LoVo (cell line): ENCODE measurements at places on chromosomes 4 and X.

DNA sequence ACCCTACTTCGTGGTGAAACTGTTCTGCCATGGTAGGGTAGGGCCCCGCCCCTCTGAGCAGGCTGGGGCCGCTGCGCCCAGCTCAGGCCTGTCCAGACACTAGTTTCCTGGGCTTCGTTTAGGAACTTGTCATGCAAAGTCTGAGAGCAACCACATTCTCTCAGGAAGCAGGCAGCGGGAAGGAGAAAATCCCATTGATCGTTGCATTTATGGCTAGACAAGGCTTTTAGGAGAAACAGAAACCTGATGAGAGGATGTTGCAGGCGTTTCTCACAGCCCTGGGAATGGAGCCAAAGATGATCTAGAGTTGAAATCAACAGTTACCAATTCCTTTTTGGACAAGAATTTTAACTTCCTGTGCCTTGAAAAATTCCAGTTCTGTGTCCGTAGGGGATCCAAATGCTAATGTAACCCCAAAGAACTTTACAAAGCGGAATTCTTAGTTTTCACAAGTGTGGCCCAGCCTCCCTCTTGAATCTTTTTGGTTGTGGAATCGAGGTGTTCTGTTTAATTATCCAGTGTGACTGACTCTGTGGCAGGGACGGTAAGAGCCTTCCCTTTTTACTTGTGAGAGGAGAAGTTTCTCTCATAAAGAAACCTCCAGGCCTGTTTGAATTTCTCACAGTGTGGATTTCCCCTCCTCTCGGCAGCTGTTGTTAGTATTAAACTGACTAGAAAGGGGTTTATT is 4.5 kb upstream of the CXCL9 start:
- no peak for DNase-seq

DNA sequence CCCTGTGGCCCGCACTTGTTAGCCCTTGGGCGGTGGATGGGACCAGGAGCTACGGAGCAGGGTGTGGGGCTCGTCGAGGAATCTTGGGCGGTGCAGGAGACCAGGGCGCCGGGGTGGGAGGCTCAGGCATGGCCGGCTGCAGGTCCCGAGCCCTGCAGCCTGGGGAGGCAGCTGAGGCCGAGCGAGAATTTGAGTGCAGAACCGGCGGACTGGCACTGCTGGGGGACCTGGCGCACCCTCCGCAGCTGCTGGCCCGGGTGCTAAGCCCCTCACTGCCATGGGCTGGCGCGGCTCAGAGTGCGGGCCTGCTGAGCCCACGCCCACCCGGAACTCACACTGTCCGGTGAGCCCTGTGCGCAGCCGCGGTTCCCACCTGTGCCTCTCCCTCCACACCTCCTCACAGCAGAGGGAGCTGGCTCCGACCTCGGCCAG is 73.6 kb upstream of the TLL1 start:
- no peak for DNase-seq

GRCh38 chr4:153479101-153479500 is 12.9 kb downstream of the TMEM131L start:
- no peak for DNase-seq

GRCh38 chrX:26146024-26146423 is 7.9 kb downstream of the MAGEB18 start:
- no peak for DNase-seq

- DNase-seq = no peak
These were observed 1485.3 kb upstream of the TENM3 start for GRCh38 chr4:180757927-180758326.

DNA sequence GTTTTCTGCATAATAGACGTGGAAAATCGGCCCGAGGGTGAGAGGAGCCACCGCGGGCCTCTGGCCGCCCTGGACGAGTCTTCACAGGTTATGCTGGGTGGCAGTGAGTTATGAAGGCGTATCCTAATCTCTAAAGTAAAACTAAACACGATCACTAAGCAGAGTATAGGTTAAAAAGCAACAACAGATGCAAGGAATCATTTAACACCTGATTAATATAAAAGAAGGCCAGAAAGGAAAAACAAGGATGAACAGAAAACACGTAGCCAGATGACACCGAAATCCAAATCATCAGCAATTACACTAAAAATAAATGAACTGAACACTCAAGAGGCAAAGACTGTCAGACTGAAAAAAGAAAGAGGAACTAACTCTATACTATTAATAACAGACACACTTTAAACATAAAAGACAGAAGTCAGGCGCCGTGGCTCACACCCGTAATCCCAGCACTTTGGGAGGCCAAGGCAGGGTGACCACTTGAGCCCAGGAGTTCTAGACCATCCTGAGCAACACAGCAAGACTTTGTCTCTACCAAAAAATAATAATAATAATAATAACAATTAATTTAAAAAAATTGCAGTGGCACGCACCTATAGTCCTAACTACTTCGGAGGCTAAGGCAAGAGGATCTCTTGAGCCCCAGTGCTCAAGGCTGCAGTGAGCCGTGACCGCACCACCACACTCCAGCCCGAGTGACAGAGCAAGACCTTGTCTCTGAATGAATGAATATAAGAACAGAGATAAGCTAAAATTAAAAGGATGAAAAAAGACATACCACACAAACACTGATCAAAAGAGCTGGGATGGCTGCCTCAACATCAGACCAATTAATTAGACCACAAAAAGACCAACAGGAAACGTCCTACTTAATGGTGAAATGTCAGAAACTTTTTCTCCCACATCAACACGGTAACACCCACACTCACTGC is 30.0 kb downstream of the CTBP1 start:
- DNase-seq = no peak

DNA sequence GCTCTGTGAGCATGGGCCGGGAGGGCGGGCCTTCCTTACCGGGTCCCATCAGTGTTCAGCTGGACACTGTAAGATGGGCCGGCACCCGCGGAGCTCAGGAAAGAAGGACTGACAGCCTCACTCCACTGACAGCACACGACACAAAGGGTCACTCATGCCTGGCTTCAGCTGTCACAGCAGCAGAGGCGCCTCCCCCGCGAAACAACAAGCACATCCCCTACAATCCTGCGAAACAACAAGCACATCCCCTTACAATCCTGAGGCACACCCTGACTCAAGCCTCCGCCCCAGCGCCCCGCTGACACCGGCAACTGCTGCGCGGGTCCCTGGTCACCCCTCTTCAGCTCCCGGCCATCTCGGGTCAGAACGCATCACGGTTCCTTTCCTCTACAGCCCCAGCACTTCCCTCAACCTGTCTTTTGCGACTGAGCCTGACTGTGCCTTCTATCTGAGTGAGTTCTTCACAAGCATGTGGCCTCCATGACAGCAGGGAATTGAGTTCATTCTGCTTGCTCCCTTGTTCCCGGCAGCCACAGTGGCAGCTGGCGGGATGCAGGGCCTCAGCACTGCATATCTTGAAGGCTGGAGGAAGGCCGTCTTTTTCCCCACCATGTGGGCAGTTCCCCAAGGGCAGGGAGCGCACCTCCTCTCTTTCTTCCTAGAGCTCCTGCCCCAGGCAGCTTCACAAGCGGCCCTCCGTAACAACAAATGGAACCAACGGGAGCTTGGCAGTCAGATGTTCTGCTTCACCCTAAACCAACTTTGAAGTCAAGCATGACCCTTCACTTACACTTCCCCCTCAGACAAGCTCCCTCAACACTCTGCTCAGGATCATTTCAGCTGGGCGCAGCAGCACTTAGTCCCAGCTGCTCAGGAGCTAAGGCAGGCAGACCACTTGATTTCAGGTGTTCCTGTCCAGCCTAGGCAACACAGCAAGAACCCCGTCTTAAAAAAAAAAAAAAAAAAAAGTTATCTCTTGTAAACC is 39.6 kb downstream of the SCD5 start:
- DNase-seq = no peak

DNA sequence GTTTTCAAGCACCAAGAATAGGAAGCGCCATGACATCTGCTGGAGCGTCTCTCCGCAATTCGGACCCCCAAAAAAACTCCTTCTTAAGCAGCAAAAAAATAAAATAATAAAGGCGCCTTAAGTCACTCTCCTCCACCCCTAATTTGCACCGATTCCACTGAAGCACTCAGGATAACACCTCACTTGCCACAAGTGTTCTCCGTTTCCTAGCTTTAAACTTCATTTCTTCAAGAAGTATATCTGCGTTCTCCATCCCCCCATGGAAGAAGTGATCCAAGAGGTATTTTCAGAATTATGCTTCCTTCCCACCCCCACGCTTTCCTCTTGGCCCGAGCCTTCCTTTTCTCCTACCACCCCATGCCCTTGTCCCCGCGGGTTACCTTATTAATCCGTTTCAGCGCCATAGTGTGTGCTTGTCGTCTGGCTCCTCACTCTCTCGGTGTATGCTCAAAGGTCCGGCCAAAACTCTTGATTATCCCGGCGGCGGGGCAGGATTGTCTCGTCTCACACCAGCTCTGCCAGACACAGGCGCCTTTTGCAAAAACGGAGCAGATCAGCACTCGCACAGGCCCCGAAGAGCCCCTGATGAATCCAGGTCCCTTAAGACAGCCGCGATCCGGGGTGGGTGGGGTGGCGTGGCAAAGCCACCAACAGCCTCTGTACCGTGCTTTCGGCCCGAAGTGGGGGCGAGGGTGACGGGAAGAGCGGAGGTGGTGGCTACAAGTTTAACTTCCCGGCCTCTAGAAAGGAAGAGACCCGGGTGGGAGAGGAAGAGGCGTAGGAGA is 1.1 kb downstream of the UBE2D3 start:
- no peak for DNase-seq

DNA sequence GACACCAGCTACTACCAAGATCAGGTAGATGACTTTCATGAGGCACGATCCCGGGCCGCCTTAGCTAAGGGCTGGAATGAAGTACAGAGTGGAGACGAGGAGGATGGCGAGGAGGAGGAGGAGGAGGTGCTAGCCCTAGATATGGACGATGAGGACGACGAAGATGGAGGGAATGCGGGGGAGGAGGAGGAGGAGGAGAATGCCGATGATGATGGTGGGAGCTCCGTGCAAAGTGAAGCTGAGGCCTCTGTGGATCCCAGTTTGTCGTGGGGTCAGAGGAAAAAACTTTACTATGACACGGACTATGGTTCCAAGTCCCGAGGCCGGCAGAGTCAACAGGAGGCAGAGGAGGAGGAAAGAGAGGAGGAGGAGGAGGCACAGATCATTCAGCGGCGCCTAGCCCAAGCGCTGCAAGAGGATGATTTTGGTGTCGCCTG is 481 bp downstream of the UTP3 start:
- no peak for DNase-seq

- DNase-seq = no peak
These were observed 226.3 kb upstream of the VCX3A start for GRCh38 chrX:6761251-6761650.

DNA sequence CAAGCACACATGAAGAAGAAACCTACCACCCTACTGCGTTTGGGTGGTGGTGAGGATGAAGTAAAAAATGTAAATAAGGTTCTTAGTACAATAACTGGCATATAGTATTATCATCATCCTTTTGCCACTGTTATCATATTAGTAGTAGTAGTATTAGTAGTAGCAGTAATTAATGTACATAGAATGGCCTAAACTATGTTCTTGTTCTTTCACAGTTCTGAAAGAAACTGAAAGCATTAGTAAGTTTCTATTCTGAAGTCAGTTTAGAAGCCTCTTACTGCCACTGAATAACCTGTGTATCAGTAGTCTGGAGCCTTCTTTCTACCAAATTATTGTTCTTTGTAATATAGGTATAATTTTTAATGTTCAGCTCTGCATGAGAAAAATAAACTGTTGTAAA is 21.0 kb downstream of the COL4A6 start:
- no peak for DNase-seq

DNA sequence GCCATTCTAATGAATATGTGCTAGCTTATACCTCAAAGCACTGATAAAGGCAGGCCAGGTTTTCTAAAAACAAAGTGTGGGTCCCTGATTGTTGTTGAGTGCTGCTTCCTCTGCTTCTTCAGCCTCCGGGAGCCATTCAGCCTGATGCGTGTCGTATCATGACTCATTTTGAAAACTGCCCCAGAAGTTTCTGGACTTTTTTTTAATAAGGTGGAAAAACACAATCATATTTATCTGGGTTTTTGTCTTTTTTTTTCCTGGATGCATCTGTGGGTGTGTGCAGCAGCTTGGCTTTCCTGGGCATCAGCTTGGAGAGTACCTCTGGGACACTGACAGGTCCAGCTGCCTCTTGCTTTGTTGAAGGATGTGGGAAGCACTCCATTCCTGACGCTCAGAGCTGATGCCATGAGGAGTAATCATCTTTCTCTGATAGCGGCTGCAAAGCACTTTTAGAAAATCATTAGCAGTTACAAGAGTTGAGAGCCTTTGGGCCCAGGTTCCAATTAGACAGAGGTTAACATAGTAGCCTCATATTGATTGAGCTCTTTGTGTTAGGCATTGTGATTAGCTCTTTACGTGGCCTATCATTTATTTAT is 66.9 kb downstream of the PARM1 start:
- no peak for DNase-seq

- DNase-seq = no peak
These were observed 349.3 kb downstream of the FBXO8 start for GRCh38 chr4:173934201-173934600.

DNA sequence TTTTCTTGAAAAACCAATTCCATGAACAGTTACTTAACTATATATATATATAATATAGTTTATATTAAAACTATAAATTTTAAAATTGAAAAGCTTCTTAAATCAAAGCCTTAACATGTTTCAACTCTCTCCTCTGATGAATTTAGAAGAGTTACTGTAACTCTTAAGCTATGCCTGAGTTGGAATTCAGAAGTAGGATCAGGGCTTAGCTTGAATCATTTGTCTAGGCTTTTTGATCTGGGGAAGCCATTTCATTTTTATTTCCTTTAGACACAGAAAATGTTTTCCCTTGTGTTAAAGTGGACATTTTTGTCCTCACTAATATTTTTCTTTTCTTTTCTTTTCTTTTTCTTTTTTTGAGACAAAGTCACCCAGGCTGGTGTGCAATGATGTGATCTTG is 40.4 kb upstream of the PDLIM5 start:
- no peak for DNase-seq

DNA sequence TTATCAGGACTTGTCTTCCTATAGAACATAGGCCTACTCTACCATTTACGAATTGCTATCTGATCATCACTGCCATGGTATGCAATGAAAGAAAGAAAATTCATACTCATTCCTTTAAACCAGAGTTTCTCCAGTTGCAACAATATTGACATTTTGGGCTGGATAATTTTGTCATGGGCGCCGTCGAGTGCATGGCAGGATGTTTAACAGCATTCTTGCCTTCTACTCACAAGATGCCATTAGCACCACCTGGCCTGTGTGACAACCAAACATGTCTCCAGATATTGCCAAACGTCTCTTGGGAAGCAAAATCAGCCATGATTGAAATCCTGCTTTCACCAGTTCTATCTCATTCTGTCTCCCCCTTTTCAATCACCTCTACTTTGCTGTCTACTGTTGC is 63.6 kb upstream of the ARHGAP24 start:
- DNase-seq = no peak

DNA sequence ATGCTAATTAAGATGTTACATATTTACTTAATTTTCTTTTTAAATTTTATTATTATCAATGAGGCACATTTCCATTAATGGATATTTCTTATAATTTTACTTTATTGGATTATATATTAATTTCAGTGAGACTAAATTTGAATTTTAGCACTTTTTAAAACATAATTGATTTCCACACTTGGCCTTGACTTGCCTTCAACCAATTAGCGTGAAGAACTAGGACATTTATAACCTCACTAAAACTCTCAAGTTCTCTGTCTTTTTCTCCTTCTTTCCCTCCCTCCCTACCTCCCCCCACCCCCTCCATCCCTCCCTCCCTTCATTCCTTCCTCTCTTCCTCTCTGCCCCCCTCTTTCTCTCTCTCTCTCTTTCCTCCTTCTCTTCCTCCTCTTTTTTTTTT is 1618.1 kb downstream of the C4orf33 start:
- DNase-seq = no peak

- DNase-seq = no peak
These were observed 919 bp downstream of the SOWAHD start for GRCh38 chrX:119759248-119759766.

- no peak for DNase-seq
These were observed 125.2 kb downstream of the STIM2 start for GRCh38 chr4:26985873-26986272.

GRCh38 chrX:20352935-20353336 is 86.2 kb upstream of the RPS6KA3 start:
- DNase-seq = no peak
